Choroid plexus epithelial cell (primary cell): ENCODE measurements at places on chromosomes 5 and 9.

- DNase-seq = no peak
Measured at GRCh38 chr5:3680821-3681220, 85.2 kb downstream of the IRX1 start.

GRCh38 chr9:22037954-22038690 is 29.0 kb upstream of the CDKN2B start:
- DNase-seq = peak; percentile 66

GRCh38 chr5:107147589-107147988 is 523.1 kb downstream of the EFNA5 start:
- no peak for DNase-seq

DNA sequence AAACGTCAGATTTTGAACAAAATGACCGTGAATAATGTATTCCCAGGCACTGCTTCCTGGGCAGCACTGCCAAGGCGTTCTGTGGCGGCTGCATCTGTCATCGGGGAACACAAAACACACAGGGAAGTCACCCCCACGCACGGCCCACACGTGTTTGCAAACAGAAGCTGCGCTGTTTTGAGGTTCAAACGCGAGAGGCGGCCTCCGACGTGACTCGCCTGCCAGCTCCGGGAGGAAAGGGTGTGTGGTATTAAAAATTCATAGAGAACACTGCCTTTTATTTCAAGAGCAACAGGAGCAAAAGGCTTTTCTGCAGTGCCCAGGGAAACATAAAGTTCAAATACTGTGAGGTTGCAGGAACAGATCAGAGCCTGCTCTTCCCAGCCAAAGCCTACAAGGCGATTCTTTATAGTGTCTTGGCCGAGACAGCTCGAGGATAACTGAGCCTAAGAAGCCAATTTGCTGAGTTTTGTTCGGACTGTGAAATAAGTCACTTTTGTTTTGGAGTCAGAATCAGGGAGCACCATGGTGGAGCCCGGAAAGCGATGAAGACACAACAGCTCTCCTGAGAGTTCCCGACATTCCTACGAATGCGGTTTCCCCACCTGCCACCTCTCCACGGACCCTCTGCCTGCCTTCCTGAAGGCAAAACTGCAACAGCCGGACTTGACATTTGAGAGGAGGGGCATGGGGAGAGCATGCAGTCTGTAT is 115.3 kb upstream of the IRX2 start:
- no peak for DNase-seq

GRCh38 chr5:59565551-59565950 is 328.0 kb downstream of the PDE4D start:
- DNase-seq = no peak

- DNase-seq = no peak
Measured at GRCh38 chr5:139426203-139426885, 13.0 kb downstream of the DNAJC18 start.

- DNase-seq = no peak
Measured at GRCh38 chr9:128247226-128247803, 28.5 kb downstream of the GOLGA2 start.

GRCh38 chr9:93295456-93296076 is 111.6 kb downstream of the WNK2 start:
- no peak for DNase-seq

DNA sequence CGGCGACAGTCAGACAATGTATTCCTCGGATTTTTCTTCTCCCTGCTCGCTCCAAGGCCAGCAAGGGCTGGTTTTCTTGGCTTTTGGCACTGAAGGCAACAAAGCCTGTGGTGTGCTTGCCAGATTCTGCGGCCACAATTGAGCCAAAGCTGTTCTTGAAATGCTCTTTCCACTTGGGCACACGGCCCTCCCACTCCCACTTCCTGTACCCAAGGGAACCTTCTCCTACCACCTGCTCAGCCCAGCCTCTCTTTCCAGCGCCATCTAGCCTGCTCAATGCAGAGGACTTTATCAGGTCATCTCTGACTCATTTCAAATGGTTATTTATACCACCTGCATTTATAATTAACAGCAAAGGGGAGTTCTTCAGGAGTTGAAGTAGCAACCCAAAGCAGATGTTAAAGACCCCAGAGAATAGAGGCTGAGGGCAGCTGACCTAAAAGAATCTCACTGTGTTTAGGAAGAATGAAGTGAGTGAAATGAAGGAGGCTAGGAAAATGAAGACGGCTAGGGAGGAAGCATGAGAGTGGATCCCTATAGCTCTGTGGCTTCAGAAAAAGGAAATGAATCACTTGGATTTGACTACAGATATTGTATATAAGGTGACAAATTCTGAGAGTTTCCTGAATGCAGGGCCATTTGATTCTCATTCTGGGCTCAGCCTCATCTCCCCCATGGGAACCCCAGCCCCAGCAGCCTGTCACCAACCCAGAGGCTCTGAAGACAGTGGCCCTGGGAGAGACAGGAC is 439.0 kb downstream of the ENC1 start:
- DNase-seq = peak; percentile 36

DNA sequence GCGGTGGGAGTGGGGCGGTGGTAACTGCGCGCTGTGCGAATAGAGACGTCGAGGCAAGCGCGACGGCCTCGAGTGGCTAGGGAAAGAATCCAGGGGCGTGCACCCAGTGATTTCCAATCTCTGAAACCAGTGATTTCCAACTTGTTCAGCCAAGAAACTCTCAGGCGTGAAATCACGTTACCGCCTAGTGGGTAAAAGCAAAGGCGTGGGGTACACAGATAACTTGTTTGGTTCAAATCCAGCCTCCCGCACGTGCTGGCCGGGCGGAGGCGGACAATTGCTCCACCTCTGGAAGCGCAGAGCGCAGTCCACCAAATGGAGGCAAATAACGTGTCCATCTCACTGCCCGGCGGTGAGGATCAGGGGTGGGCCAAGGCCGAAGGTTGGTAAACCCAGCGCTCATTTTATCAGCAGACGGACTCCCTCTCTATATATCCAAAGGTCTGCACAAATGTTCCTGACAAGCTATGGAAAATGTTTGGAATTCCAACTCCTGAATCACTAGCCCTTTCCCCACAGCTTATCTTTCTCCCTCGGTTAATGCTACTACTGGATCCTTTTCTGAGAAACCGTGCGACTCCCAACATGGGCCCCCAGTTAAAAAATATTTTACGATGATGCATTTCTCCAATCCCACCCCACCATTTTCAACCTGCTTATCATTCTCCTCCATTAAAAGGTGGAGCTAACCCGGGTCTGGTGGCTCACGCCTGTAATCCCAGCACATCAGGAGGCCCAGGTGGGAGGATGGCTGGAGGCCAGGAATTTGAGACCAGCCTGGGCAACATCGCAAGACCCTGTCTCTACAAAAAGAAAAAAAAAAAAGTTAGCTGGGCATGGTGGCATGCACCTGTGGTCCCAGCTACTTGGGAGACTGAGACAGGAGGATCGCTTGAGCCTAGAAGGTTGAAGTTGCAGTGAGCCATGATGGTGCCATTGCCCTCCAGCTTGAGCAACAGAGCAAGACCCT is 950 bp upstream of the FNBP1 start:
- peak; percentile 48 for DNase-seq

- DNase-seq = peak; percentile 98
Measured at GRCh38 chr5:124806373-124807077, 60.1 kb upstream of the ZNF608 start.

- peak; percentile 39 for DNase-seq
Measured at GRCh38 chr5:33074548-33074947, 363.4 kb downstream of the NPR3 start.

DNA sequence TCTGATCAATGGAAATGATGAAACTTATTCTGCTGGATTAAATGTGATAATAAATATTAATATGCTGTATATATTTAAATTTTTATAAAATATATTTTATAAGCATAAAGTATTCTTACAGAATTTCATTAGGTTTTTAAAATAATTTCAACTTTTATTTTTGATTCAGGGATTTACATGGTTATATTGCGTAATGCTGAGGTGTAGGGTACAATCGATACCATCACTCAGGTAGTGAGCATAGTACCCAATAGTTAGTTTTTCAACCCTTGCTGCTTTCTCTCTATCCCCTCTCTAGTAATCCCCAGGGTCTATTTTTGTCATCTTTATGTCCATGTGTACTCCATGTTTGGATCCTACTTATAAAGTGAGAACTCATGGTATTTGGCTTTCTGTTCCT is 5.7 kb downstream of the TLR4 start:
- DNase-seq = no peak

GRCh38 chr5:74179179-74179578 is 461.3 kb downstream of the ENC1 start:
- DNase-seq = peak; percentile 91

DNA sequence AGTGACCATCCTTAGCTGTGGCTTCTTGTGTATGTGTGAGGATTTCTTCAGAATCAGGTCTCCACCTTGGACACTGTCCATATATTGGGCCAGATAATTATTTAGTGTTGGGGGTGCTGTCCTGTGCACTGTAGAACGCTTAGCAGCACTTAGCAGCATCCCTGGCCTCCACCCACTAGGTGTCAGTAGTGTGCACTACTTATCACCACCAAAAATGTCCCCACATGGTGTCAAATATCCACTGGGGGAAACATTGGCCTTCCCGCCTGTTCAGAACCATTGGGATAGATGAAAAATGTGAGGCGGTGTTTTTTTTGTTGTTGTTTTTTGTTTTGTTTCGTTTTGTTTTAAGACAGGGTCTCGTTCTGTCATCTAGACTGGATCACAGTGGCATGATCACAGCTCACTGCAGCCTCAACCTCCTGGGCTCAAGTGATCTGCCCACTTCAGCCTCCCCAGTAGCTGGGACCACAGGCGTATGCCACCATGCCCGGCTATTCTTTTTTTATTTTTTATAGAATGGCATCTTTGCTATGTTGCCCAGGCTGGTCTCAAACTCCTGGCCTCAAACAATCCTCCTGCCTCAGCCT is 67.7 kb downstream of the TENT4A start:
- DNase-seq = peak; percentile 18
